ENCODE measurements at places on chromosomes 2 and 18. TPM values are rescaled to one million over a fixed set of nuclear protein-coding genes. Genes with fewer than 3 reads are reported as not detected.

Gene QPCT
- not detected for total RNA-seq

Gene HOXD12
- not detected for total RNA-seq

DNA sequence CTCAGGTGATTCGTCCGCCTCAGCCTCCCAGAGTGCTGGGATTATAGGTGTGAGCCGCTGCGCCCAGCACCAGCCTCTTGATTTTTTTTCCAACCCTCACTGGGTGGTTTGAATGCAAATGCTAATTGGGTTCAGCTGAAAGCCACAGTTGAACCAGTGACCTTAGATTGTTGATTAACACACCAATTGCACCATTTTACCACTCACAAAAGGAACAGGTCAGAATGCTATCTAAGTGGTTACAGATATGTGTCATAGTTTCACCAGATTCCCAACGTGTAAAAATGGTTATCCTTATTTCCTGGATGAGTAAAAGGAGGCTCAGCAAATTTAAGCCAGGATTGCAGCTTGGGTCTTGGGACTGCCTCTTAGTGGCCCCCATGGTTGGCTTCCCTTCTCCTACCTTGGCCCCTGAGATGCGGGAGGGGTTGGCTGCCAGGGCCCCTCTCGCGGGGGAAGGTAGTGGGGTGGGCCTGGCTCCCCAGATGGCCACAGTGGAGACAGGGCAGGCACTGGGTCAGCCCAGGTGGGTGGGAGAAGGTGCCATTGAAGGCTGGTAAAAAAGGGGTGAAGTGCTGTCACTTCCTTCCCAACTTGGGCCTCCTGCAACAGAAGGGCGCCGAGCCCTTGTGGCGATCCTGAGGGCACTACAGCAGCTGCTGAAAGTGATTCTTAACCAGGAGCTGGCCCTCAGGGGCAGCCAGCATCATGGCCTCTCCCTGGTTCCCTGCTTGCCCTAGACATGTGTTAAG is 164.9 kb upstream of the HAAO start:
- no peak for DNase-seq

- DNase-seq = no peak
These were observed 4.2 kb upstream of the MEIS1 start for GRCh38 chr2:66430505-66431273.
